CD14-positive monocyte (primary cell): ENCODE measurements at places on chromosomes 5 and 9.

DNA sequence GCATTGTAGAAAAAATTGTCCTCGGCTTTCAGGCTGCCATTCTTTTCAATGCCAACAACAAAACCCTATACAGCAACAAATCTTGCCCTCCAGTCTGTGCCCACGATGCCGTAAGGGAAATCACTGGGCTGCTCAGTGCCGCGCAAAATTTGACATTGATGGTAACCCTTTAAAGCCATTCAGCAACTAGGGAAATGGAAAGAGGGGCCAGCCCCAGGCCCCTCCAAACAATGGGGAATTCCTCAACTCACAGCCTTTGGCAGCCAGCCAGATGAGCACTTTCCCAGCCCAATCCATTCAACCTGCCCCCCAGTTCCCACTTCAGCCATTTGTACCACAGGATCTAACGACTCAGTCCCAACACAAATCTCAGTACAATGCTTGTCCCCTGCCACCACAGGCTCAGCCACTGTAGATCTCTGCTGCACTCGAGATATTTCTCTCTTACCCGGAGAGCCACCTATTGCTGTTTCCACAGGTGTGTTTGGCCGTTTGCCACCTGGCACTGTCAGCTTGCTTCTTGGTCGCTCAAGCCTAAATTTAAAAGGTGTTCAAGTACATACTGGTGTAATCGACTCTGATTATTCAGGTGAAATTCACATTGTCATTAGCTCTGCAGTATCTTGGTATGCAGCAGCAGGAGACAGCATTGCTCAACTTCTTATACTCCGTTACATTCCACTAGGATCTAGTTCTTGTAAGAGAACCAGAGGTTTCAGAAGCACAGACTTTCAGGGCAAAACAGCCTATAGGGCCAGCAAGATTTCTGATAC, 103.3 kb downstream of the SYK start:
- DNase-seq: no peak

DNA sequence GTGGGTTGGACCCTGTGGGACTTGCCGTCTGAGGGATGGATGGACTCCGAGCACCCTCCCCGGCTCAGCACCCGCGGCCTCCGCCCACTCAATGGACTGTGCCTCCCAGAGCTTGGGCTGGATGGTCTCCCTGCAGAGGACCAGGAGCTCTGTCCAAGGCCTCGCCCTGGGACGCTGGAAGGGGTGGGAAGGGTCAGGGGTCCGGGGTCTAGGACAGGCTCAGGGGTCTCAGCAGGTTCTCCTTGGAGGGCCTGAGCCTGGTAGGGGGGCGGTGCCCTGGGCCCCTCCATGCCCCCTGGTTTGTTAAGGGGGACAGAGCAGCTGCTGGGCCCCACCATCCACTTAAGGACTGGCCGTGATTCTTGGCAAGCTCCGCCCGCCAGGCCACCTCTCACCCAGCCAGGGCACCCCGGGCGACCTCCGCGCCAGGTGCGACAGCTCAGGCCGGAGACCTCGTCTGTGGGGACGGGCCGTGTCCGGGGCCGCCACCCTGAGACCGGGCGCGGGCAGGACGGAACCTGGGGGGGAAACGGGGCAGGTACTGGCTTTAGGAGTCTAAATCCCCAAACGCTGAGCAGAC, 29.2 kb downstream of the EXOC3 start:
- DNase-seq: no peak

- DNase-seq: no peak
Measured at GRCh38 chr5:68994645-68995044, 99.2 kb upstream of the SLC30A5 start.

GRCh38 chr9:122128969-122129343, 30.6 kb downstream of the NDUFA8 start:
- no peak for DNase-seq

DNA sequence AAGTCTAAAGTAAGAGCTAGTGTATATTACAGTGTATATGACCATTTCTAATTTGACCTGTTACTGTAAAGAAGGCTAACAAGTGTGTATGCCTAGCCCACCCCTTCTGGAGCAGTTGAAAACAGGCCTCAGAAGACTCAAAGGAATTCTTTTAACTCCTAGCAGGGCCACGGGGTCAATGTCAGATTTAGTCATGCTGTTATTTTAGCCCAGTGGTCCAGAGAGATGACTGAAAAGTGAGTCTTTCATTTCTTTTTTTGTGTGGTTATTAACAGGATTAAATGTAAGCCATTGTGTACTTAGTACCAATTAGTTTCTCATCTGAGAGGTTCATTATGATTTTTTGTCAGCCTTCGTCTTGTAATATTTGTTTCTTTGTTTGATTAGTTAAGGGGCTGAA, 24.4 kb downstream of the ZCCHC7 start:
- DNase-seq: no peak

DNA sequence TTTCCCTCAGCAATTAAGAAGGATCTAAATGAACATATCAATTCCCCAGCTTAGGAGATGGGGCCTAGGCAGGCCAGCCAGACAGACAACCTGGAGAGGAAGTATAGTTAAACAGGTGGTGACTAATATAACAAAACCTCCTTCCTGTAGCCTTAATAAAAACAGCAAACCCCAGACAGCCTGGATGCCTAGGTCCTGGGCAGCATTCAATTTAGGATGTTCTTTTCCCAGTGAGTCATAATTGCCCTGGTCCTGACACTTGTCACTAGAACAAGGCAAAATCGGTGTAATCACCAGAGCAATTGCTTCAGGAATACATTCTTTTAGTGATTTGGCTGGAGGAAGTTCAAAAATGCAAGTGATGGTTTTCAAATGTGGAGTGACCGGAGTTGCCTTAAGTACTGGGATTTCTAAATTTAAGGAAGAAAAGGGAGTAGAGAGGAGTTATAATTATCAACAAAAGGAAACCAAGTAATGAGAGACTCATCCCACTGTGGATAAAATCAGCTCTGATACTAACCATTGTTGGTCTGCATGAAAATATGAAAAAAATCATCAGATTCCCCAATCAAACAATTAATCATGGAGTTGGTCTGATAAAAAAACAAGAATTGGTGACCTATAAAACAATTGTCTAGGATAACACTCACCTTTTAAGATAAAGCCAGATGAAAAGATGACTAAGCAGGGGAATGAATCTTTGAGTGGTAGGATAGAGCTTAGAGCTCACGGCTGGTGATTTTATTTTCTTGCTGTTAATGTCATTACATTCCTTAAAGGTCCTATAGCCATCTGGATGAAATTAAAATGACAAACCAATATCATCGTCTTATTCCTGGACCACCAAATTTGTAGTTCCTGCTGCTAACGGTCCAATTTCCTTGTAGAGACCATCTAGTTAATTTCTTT, 39.0 kb upstream of the TARS1 start:
- no peak for DNase-seq

DNA sequence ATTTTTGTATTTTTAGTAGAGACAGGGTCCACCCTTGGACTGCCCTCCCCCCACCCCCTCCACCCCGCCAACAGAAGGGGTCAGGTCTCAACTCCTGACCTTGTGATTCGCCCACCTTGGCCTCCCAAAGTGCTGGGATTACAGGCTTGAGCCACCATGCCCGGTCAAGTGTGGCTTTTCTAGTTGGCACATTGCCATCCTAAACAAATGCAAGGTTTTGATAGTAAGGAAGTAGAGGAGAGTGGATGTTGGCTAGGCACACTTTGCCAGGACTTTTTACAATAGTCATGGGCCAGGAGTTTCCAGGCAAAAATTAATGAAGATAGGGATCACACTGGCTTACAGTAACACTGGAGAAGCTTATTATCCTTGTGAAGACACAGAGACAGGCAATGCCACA, 62.4 kb downstream of the GALNT12 start:
- no peak for DNase-seq

DNA sequence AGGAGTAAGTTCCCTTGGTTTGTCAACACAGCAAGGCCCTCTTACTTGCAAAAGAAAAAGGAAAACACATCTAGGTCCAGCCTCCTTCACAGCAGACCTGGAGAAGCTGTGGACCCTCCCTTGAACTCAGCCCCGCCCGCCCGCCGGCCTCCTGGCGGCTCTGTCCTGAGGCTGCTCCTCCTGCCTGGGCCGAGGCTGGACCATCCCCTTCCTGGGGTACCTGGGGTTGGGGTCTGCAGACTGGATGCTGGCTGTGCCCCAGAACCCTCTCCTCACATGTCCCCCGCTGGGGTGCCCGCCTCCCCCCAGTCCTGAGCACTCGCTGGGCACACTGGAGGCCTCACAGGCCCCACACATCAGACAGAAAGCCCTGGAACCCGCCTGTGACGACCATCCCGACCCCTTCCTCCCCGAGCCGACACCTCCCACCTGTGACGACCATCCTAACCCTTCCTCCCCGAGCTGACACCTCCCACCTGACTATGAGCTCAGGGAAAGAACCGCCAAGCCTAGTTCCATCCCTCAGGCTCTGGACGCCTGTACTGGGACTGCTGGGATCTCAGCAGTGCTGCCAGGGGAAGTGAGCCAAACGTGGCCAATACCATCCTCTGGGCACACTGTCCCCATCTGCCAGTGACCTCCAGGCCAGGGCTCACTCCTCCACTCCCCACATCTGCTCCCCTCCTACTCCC, 7.2 kb upstream of the TMEM210 start:
- no peak for DNase-seq

- no peak for DNase-seq
Measured at GRCh38 chr9:108105885-108106284, 616.3 kb upstream of the KLF4 start.

DNA sequence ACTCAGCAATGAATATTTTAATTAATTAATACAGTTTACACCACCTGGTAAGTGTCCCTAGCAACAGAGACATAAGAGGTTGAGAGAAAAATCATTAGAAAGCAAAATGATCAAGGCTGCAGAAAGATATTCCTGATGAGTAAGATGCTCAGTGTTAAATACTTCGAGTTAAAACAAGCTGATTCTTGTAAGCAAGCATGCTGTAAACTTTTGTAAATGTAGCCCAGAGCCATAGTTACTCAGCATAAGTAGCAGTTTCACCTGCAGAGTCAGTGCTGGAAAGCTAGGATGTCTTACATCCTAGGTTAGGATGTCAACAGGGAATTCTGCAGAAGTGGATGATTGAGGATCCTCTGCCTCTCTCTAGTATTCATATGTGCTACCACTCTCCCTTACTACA, 4.2 kb downstream of the PRKACG start:
- no peak for DNase-seq
